ENCODE measurements at places on chromosomes 7 and 10.

- no peak for DNase-seq
Measured at GRCh38 chr10:66784770-66785169, 141.1 kb upstream of the LRRTM3 start.

GRCh38 chr10:42475168-42476098 is 162.9 kb downstream of the ZNF33B start:
- no peak for DNase-seq

DNA sequence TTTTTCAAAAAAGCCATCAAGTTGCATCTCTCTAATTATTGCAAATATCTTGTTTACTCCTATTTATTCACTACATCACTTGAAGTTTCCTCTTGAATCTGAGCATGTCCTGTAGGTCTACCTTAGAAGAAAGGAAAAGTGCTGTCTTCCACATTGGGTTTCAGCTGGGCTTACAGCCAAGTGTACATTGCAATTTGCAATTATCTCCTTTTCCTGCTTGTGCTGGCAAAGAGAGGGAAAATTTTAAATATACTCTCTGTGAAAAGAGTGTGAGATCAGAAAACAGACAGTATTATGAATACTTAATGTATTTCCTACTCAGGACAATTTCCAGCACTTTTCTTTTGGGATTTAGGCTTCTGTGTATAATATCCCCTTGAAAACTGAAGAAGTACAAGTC is 839.7 kb downstream of the CNTNAP2 start:
- DNase-seq = no peak

DNA sequence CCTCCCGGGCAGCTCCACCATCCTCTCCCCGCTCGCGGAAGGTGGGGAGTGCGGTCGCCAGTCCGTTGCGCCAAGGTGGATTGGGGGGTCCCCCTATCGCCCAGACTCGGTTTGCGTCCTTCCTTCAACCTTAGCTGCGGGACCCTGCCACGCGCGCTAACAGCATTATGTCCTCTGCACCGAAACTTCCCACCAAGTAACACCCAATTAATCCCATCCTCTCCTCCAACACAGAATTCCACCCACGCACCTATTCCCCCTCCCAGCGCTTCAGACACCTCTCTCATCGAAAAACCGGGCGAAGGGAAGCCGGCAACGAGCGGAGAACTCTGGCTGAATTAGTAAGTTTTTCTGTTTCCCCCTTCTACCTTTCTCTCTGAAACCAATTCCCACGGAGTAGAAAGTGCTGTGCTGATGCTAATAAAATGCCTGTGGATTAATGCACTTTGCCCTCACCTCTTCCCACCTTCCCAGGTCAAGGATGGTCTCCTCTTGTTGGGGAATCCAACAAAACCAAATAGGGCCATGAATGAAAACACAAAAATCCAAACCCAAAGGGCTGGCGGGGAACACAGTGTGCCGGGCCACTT is 947 bp downstream of the HOXA3 start:
- DNase-seq = no peak

DNA sequence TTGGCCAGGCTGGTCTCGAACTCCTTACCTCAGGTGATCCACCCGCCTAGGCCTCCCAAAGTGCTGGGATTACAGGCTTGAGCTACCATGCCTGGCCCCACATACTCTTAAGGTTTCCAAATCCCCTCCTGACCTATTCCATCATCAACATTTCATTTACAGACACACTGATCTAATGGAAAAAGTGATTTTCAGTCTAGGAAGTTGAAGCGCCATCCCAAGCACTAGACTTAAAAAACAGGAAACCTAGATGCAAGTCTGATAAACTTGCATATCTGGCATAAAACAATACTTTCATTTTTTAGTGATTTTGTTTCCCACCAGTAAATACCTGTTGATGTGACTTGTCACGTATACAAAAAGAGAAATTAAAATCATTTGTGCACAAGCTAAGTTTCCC is 44.0 kb downstream of the DNMBP start:
- DNase-seq = no peak

DNA sequence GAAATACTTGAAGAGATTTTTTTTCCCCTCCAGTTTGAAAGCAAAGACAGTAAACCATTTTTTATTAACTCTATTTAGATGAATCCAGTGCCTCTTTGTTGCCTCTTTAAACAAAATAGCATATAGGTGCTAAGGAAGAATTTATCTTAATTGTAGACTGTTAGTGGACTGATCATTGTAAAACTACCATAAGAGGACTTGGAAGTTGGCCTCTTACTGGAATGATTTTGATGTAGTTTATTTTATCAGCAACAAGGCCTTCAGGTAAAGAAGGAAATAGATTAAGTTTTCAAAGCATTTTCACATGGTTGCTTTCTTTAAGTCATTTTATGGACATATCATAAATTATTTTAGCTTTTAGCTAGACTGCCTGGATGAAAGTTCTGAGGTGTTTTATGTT is 53.2 kb downstream of the KLHDC10 start:
- no peak for DNase-seq

DNA sequence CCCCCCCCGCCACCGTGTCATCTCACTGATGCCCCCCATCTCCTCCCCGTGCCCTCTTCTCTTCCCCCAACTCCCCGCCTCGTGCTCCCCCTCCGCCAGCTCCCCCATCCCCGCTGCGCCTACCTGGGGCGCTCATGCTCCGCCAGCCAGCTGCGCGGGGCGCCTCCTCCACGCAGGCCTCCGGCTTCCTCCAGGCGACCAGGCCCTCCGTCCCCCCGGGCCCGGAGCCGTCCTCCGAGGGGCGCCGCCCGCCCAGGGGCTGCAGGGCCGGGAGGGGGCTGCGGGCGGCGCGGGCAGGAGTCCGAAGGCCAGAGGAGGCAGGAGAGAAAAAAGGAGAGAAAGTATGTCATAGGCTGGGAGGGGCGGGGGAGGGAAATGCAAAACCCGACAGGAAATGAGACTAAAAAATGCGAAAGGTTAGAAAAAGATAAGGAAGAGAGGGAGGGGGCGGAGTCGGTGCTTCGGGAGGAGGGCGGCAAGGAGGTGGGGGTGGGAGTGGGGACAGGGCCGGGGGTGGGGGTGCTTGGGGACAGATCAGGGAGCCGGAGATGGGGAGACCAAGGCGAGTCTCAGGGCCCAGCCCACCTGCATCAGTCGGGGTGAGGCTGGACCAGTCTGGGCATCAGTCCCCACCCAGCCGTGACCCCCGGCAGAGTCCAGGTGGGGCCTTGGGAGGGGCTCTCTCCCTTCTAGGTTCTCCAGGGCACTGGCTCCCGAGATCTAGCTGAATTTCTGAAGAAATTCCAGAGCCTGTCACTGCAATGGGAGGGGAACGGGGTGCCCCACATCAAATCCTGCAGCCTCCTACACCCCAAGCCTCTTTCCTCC is at the start of gene CARD11:
Gene CARD11 (minus strand): TSS at position 324 of the 828 bp plus-strand sequence. CDS start 85,361 bp downstream, outside the sequence.
- peak; percentile 25 for DNase-seq

- no peak for DNase-seq
Measured at GRCh38 chr10:15494850-15495506, 123.9 kb upstream of the FAM171A1 start.

- peak; percentile 22 for DNase-seq
Measured at GRCh38 chr10:22253580-22253882, 35.7 kb upstream of the EBLN1 start.

- DNase-seq = no peak
Measured at GRCh38 chr10:95352684-95353083, 61.9 kb upstream of the PDLIM1 start.

DNA sequence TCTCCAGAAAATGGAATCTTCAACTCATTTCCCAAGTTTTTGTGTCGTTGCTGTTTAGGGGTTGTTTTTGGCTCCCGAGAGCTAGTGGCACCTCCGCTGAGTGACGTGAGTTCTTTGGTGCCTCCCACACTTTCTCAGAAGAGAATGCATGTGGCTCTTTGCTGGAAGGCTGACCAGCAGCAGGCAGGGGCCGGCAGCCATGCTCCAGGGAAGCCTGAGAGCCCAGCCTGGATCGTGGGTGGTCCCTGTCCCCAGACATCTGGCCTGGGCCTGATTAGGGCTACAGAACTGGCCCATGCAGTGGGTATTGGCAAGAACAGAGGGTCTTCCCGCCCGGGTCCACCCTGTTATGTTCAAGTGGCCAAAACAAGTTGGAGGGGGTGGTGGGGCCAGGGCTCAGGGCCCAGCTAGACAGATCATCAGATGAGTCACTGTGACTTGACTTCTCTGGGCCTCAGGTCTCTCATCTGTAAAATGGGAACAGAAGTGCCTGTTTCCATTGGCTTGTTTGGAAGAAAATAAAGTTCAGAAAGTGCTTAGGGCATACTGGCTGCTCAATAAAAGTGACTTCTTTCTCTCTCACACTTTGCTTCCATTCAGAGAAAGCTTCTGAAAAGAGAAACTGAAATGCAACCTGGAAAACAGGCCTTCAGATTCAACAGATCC is 83.1 kb downstream of the STRA8 start:
- DNase-seq = no peak

DNA sequence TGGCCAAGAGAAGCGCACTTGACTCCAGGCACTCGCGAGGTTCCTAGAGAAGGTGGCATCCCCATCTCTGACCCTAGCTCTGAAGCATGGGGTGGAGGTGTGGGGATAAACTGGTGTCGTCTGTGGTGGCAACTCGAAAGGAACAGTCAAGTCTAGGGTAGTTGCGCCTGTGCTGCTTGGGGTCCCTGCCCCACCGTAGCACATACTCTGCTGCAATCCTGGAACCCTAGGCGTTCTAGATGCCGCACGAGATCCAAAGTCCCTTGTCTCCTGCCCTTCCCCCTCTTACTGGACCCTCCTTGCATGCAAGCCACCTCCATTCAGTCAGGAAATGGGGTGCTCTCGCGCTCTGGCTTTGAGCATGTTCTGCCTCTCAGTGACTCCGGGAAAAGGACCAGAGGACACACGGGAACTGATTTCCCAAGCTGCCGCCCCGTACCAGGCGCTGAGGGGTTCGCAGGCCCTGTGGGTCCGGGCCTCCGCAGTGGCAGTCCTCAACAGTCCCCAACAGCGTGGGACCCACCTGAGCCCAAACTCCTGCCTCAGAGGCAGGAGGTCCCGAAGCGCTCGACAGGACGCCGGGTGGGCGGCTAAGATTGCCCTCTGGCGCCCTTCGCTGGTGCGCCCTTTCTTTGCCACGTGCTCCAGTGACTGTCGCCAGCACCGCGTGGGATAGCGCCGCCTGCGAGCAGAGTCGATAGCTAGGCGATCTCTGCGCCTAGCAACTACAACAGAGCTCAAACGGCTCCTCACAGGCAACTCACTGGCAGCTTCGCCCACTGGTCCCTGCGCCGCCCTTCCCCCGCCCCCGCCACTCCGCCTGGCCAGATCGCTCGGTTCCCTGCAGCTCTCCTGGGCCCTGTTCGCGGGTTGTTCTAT is 452.0 kb downstream of the REEP3 start:
- DNase-seq = no peak

DNA sequence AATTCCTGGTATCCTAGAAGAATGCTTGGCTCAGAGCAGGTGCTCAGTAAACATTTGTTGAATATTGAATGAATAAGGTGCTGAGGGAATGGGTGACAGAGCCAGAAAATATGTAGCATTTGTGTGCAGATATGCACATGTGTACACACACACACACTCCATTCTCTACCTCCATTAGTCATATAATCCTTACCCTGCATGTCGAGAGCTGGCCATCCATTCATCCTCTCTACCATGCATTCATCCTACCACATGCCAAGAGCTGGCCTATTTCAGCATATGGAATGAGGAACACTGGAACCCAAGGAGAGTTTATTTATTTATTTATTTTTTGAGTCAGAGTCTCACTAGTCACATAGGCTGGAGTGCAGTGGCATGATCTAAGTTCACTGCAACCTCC is 284.8 kb downstream of the PLXNA4 start:
- no peak for DNase-seq

- DNase-seq = no peak
Measured at GRCh38 chr10:104218751-104219150, 13.4 kb downstream of the CFAP43 start.

GRCh38 chr7:149713061-149713730 is 60.2 kb downstream of the ZNF467 start:
- no peak for DNase-seq

DNA sequence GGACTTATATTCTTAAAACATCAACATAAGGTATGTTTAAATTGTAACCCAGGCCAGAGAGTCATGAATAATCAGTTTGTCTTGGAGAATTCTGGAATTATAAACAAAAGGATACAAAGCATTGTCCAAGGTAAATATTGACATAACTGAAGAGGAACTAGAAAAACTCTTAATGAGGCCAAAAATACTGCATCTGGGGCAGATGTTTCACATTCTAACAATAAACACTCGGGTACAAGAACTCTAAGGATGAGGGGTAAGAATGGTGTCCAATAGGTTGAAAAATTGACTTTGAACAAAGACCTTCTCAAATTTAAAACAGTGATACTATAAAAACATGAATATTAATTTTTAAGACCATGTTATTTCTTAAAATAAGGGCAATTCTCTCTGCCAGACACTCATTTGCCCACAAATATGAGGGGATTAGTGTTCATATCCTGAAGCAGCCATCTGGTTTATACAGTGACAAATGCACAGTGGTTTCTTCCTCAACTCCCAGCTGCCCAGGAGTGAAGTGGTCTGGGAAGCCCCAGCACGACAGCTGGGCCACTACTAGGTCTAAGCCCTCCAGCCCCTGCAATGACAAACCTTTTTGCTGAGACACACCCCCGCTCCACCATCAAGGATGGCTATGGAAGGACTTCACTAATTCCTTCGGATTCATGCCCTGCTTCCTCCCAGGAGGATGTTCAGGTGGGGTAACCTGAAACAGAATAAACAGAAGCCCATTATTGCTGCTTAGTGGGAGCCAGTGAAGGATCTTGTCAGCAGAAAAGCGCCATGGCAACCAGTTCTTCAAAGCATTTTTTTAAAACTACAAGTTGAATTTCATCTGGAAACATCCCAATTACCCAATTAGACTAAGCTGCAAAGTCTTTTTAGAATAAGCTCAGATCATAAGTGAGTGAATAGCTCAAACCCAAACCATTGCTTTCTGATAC is 107.5 kb upstream of the ARID5B start:
- no peak for DNase-seq

GRCh38 chr7:100053215-100053614 is 3.6 kb downstream of the ZSCAN21 start:
- DNase-seq = no peak

DNA sequence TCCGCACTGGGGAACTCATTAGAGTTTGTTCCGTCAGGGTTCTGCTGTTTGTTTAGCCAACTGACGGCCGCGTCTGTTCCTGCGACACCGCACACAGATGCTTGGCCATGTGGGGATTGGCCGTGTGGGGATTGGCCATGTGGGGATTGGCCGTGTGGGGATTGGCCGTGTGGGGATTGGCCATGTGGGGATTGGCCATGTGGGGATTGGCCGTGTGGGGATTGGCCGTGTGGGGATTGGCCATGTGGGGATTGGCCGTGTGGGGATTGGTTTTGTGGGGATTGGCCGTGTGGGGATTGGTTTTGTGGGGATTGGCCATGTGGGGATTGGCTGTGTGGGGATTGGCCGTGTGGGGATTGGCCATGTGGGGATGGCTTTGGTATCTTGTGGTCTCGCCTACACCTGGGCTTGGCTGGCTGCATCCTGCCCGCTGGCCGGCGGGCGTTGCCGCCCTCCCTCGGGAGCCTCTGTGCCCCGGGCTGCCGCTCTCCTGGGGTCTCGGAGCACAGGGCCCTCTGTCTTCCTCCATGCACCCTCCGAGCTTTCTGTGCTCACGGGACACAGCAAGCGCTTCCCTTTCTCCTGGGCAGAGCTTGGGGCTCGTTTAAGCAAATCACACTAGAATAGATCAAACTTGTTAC is 62.5 kb downstream of the NKX6-2 start:
- DNase-seq = no peak

- no peak for DNase-seq
Measured at GRCh38 chr10:94607111-94607510, 61.5 kb downstream of the HELLS start.

Data from stimulated activated CD4-positive, alpha-beta T cell treated with anti-CD3 and anti-CD28 coated beads, Interleukin-15, amount 100 ng/mL, for 1 hour (primary cell).